Osteocyte (in vitro differentiated cells): ENCODE measurements at places on chromosomes 3 and 15. TPM values are rescaled to one million over a fixed set of nuclear protein-coding genes. Genes with fewer than 3 reads are reported as not detected.

DNA sequence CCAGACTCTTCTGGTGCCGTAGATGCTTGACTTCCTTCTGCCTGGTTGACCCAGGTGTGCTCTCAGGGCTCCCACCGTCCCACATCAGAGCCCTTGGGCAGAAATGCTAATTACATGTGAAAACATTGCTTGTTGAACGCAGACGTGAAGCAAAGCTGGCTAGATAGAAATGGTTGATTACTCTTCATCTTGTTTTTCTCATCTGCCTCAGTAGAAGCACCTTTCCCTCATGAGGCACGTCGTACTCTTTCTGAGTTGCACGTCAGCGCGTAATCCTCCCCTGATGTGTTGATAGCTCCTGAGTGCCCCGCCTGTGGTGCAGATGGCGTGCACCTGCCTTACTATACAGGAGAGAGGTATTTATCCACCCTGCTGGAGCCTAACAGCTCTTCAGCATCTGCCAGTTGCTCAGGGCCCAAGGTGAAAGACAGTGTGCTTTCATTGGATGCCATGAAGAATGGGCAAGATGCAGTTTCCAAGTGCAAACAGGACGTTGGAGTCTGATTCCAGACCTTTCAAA lies 18.1 kb downstream of the MAP6D1 start:
- no peak for DNase-seq
- H3K4me3 ChIP-seq = no peak overlapping the region
- peaks cover 65% of the 10 kb centered on the region for H3K36me3 ChIP-seq
- no peak overlapping the region for H3K27ac ChIP-seq

DNA sequence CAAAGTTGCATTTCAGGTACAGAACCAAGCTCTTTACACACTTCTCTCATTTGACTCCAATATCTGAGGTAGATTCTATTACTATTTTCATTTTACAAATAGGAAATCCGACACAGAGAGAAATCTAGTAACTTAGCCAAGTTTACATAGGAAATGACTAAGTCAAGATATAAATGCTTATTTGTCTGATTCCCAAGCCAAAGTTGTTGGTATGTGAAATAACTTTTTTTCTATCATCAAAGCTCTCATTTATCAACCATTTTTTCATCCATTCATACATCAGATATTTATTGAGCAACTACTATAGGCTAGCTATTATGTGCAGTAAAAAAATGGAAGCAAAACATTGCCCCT lies 89.2 kb upstream of the MITF start:
- H3K4me1 ChIP-seq = peaks cover 15% of the 10 kb centered on the region
- H3K27me3 ChIP-seq = no peaks in the 10 kb centered on the region
- H3K27ac ChIP-seq = no peak overlapping the region
- no peak for DNase-seq
- no peaks in the 10 kb centered on the region for H3K36me3 ChIP-seq
- no peak overlapping the region for H3K4me3 ChIP-seq

The FETUB gene
- total RNA-seq = not detected in 2 replicates

The SAMMSON gene
- total RNA-seq = not detected in 2 replicates

The ITIH1 gene
- not detected in 2 replicates for total RNA-seq

The MNS1 gene
- 2.5 and 3.4 TPM in 2 replicates for total RNA-seq
